Activated CD8-positive, alpha-beta memory T cell treated with anti-CD3 and anti-CD28 coated beads, Interleukin-2, amount 50 U/mL, for 4 hours (primary cell): ENCODE measurements at places on chromosomes 1 and 21.

DNA sequence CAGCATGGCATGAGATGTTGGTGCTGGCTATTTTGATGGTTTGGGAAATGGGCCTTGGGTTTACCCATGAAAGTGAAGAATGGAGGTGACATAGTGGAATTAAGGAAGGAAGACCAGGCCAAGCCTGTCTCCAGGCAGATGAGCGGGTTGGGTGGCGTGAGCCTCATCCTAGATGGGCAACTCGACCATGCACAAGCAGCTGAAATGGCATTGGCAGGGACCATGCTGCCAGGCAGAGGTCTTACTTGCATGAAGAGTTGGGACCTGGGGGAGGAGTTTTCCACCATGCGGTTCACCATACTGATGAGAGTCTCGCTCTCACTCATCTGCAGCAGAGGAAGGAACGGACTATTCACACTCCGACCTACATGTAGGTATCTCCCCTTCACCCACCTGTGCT, 37.5 kb upstream of the GOLT1A start:
- DNase-seq = no peak

- no peak for DNase-seq
Measured at GRCh38 chr1:14421977-14422609, 176.4 kb upstream of the KAZN start.

DNA sequence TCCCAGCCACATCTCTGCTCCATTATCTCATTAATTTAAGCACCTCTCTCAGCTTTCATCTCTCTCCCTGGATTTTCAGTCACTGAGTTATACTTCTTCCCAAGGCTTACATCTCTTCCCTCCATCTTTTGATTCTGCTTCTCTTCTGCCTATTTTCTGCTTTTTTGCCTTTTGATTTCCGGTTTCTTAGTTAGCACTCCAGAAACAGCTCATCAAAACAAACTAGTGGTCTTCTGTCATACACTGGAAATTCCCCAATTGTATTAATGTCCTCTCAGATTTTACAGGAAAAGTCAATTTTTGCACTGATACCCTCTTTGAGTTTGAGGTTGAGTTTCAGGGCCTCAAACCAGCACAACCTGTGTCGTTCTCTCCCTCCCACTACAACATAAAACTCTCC, 1.5 kb downstream of the LCE3E start:
- DNase-seq = no peak

DNA sequence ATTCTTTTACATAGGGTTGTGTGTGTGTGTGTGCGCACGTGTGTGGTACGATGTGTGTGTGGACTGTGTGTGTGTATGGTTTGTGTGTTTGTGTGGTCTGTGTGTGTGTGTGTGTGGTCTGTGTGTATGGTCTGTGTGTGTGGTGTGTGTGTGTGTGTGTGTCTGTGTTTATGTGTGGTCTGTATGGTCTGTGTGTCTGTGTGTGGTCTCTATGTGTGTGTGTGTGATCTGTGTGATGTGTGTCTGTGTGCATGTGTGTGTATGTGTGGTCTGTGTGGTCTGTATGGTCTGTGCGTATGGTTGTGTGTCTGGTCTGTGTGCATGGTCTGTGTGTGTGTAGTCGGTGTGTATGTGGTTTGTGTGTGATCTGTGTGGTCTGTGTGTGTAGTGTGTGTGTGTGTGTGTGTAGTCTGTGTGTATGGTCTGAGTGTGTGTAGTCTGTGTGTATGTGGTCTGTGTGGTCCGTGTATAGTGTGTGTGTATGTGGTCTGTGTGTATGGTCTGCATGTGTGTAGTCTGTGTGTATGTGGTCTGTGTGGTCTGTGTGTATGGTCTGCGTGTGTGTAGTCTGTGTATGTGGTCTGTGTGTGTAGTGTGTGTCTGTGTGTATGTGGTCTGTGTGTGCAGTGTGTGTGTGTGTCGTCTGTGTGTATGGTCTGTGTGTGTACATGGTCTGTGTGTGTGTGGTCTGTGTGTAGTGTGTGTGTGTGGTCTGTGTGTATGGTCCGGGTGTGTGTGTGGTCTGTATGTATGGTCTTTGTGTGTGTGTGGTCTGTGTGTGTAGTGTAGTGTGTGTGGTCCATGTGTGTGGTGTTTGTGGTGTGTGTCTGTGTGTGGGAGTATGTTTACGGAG, 46.8 kb downstream of the RHOU start:
- no peak for DNase-seq

- DNase-seq = no peak
Measured at GRCh38 chr1:223620297-223620897, 45.1 kb downstream of the CAPN8 start.

- DNase-seq = no peak
Measured at GRCh38 chr1:63674865-63675419, 81.7 kb downstream of the PGM1 start.
